GM19239 (cell line): ENCODE measurements at places on chromosomes 1 and 21.

- DNase-seq = no peak
Observed at GRCh38 chr21:44765231-44766013, 36.2 kb downstream of the UBE2G2 start.

- no peak for DNase-seq
Observed at GRCh38 chr1:11052839-11053757, 6.1 kb upstream of the MASP2 start.

GRCh38 chr1:67939942-67940341 is 106.7 kb upstream of the GNG12 start:
- DNase-seq = no peak

GRCh38 chr1:30285501-30285932 is 437.9 kb downstream of the MATN1 start:
- DNase-seq = no peak

- DNase-seq = no peak
Observed at GRCh38 chr1:43214501-43215444, 42.6 kb downstream of the CFAP57 start.

DNA sequence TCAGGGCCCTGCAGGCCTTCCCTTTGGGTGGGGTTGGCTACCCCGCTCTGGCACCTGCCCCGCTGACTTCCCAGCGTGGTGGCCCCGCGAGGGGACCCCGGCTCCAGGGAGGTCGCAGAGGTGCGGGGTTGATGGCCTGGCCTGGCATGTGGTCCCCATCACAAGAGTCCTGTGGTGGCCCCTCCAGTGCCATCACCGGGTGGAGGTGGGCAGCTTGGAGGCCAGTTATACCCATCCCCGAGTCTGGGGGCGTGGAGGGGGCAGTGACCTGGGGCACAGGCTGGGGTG is 26.8 kb downstream of the PRMT2 start:
- DNase-seq = no peak

GRCh38 chr1:15207829-15208429 is 39.1 kb upstream of the FHAD1 start:
- DNase-seq = no peak

- DNase-seq = no peak
Observed at GRCh38 chr1:172959571-172959970, 91.2 kb downstream of the TNFSF18 start.

GRCh38 chr21:45534636-45535331 is 7.5 kb downstream of the SLC19A1 start:
- DNase-seq = no peak

- no peak for DNase-seq
Observed at GRCh38 chr1:55210990-55211801, 4.0 kb downstream of the USP24 start.

DNA sequence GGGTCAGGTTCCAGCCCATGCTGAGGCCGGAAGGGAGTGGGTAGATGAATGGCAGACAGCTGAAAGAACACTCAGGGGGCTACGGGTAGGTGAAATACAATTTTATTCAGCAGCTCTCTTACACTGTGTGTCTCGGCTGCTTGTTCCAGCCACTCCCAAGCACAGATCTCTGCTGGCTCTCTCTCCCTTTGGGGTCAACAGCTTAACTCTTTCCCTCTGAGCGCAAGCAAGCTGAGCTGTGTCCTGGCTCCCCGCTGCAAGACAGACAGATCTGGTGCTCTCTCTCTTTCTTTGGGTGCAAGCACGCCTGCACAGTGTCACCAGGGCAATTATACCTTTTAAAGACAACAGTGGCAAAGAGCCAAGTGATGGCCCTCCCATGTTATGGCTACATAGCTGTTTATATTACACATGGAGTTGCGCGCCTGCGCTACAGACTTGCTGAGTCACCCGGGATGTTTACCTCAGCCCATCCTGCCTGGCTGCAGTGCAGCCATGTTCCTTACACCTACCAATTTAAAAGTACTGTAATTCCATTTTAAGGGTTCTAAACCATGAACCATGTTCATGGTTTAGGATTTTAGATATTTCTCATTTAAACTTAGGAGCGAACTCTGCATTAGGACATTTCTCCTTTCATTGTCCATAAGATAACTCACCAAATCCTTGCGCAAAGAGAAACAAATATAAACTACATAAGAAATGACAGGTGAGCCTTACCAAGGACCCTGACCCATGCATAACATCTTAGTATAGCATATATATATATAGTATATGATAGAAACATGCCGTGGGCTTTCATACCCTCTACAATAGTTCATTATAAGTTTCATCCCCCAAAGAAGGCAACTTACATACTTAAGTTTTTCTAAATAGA is 396.5 kb downstream of the SMYD3 start:
- no peak for DNase-seq

- no peak for DNase-seq
Observed at GRCh38 chr1:183106166-183106565, 79.9 kb upstream of the LAMC2 start.

DNA sequence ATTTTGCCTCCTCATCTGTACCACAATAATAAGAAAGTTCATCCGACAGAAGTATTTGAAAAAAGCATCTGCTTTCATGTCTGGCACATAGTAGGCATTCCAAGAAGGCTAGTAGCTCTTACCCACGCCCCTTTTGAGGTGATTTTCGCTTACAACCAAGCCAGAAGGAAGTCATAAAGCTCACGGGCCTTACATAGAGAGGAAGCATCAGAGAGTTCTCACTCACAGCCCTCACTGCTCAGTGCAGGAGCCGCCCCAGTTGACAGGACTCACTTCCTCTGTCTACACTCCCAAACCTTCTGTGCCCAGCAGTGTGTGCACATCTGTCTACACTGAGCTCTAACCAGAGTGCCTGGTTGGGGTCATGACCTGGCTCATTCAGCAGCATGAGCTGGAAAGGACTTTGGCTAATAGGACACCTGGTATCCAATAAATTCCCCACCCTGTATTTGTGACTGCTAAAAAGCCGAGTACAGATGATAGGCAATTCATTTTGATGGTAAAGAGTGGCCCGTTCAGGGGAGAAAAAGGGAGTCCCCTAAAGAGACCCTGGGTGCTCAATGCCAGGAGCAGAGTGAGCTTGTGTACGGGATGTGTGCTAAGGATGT is 36.8 kb upstream of the DUSP10 start:
- no peak for DNase-seq

DNA sequence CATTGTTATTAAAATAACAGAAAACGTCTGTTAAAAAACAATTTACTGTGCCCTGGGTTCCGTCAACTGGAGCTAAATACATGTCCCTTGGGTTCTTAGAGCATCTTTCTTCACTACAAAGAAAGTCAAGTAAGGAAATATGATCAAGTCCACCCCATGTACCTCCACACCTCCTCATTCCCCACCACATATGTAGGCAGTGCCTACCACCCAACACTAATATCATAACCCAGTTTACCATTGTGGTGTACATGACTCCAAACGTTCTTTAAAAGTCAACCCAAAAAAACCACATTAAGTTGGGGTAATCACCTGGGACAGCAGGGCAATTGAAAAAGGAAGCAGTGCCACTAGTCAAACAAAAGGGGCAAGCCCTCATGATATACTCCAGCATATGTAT is 7.8 kb upstream of the LRRC52 start:
- no peak for DNase-seq

DNA sequence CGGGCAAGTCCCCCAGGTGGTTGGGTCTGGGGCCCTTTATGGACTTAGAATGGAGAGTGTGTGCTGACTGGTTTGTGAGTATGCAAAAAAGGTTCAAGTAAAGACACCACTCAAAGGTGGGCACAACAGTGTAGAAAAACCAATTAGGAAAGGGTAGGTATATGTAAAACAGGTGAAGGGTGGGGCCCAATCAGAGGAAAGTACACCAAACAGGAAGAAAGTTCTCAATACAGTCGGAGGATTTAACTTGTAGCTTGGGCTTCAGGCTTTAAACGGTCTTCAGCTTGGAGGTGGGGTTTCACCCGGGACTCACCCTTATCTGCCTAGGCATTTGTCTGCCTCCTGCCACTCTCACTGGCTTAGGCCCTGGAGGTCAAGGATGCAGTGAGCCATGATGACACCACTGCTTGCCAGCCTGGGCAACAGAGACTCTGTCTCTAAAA is 6.8 kb upstream of the PUM1 start:
- no peak for DNase-seq

DNA sequence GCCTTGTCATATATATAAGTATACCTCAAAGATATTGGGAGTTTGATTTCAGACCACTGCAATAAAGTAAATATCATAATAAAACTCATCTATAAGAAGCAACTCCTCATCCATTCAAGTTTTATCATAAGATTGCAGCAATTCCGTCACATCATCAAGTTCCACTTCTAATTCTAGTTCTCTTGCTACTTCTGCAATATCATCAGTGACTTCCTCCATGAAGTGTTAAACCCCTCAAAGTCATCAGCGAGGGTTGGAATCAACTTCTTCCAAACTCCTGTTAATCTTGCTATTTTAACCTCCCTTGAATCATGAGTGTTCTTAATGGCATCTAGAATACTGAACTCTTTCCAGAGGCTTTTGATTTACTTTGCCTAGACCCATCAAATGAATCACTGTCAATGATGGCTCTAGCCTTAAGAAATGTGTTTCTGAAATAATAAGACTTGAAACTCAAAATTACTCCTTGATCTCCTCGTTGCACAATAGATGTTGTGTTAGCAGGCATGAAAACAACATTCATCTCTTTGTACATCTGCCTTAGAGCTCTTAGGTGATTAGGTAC is 88.3 kb downstream of the RPE65 start:
- DNase-seq = no peak

GRCh38 chr1:220457957-220458609 is 69.9 kb upstream of the MARK1 start:
- no peak for DNase-seq

- DNase-seq = no peak
Observed at GRCh38 chr1:29394521-29395225, 158.4 kb downstream of the PTPRU start.

DNA sequence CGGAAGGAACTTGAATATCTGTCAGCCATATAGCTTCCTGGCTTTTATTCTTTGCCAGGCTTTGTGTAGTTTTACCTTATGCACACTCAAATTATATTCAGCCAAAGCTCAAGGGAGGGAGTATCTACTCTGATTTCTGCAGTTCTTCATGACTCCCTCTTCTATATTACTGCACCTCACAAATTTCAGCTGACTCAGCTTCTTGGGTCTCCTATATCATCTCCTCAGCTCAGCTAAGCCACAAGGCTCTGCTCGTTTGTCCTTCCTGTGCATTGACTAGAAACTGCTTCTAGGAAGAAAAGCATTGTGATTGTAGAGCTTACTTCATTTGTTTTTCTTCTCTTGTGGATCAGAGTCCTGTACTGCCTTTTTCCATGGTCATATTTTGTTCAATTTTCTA is 37.4 kb downstream of the BTBD8 start:
- DNase-seq = no peak

- no peak for DNase-seq
Observed at GRCh38 chr21:20631633-20632032, 366.6 kb upstream of the NCAM2 start.

GRCh38 chr1:12634156-12634555 is 9.7 kb upstream of the AADACL4 start:
- no peak for DNase-seq

DNA sequence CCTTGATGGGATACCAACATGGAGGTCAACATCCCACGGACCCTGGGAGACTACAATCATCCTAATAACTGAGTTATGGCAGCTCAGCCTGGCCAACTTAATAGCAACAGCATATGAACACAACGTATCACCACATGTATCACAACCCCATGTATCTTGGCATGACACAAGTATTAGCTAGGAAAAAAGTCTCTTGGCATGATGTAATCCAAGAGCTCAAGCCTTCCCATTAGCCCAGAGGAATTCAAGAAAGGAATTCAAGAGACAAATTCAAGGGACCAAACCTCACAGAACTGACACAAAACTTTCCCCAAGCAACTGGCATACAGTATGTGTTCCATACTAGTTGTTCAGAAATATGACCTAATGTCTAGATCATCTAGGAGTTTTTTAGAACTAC is 100.9 kb upstream of the HMGB4 start:
- no peak for DNase-seq

- no peak for DNase-seq
Observed at GRCh38 chr1:109754738-109755137, 9.0 kb downstream of the EPS8L3 start.

- no peak for DNase-seq
Observed at GRCh38 chr1:182794676-182795201, 5.2 kb downstream of the NPL start.

DNA sequence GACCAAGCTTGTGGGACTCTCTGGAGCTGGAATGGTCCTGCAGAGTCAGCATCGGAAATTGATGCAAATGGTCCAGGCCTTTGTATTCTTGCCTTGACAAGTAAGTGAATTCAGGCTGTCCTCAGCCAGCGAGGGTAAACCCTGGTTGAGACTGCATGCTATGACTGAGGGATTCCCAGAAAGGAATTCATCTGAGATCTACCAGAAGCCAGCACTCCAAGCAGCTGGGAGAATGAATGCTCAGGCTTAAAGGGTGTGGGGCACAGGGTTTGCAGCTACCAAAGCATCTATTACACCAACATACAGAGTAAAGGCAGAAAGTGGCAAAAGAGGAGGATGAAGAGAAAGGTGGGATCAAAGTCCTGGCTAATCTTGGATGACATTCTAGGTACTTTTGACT is 257.0 kb upstream of the LYPLAL1 start:
- DNase-seq = no peak

- no peak for DNase-seq
Observed at GRCh38 chr1:41508290-41508689, 23.8 kb upstream of the EDN2 start.

DNA sequence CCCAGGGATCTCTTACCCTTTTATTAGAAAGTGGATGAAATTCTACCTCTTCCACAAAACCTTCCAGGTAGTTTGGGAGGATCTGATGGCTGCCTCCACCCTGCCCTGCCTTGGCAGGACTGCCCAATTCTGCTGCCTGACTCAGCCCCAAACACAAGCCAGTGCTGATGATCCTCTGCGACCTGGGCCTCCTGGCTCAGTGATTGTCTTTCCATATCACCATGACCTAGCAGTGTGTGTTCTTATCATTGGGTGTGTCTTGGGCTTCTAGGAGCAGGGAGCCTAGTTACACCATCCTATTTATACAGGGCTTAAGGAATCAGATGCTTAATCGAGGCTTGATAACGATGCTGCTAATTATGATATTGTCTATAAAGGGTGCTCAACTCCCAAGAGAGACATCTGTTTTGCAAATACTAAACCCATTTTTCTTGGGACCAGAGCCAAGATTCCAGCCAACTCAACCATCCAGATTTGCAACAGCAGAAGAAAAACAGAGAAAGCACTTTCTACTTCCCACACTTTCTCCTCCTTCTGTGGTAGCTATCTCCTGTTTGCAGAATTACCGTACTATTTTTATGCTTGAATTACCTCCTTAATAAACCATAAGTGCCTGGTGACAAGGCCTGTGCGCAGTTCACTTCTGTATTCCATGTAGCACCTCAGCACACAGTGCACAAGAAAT is 36.5 kb upstream of the KIF21B start:
- no peak for DNase-seq
